ENCODE measurements at places on chromosomes 5 and 9.

DNA sequence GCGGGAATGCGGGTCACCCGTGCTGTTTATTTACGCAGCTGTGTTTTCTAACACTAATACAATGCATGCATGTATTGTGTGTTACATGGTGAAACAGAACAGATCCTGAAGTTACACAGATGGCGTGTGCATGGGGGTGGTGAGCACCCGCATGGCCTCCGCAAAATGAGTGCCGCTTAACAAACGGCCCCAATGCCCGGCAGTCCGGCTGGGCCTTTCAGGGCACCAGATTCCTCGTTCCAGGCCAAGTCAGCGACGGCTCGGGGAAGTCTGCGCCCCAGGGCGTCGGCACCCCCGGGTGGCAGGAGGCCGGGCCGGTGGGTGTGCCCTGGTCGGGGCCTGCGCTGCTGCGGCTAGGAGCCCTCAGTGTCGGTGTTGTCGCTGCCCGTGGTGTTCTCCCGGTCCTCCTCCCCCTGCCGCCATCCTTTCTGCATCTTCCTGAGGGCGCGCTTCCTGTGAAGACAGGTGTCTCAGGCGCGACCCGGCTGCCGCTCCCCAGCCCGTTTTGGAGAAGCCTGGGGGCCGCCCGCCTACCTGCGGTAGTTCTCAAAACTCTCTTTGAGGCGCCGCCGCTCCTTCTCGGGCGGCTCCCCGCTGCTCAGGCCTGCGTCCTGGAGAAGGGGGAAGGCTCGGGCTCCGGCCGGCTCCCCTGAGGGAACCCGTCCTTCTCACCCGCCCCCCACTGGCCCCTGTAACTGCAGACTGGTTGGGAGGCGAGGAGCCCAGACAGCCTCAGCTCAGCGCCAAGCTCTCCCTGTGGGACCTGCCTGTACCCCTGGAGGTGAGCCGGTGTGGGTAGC is 605 bp upstream of the DNLZ start:
- no peak for DNase-seq

DNA sequence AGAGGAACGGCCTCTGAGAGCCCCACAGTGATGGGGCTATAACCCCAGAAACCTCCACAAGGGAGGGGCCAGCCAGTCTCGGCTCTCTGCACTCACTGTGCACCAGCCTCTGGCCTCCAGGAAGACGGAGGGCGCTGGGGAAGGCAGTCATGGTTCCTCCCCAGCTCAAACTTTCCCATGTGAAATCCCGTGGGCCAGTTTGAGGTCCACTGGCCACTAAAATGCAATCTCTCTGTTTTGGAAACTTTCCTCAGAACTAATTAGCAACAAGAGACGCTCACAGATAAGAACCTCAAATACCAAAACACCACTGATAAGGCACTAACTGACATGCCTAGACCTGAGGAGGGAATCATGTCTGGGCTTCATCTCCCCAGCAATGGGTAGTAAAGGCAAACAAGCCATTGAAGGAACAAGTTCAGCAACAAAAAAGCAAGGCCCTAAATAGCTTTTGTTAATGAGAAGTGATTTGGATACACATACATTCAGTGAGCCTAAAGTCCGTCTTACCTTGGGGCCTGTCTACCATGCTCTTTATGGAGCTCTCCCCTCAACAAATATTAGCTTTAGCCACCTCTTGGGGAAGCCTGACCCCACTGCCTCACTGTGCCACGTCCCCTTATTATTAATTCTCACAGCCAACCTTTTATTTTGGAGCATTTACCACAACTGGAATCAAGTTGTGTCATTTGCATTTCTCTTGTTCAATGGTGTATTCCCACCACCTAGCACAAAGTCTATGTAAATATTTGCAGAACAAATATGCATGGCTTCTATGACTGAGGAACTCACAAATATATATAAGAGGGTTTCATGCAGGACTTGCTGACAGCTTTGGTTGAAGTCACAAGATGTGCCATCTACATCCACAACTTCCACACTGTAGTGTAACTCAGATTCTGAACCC is 56.1 kb upstream of the GLRX start:
- DNase-seq, result no peak

DNA sequence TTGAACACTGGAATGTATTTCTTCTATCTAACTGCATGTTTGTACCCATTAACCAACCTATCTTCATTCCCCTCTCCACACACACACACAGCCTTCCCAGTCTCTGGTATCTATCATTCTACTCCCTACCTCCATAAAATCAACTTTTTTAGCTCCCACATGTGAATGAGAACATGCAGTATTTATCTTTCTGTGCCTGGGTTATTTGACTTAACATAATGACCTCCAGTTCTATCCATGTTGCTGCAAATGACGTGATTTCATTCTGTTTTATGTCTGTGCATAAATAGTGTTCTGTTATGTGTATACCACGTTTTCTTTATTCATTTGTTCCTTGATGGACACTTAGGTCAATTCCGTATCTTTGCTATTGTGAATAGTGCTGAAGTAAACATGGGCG is 38.7 kb upstream of the CTSL start:
- DNase-seq, result no peak

- peak; percentile 41 for DNase-seq
These were observed 2.5 kb downstream of the ABCA2 start for GRCh38 chr9:137025517-137025966.

- DNase-seq, result no peak
These were observed 16.4 kb downstream of the C5orf63 start for GRCh38 chr5:127056896-127057295.

DNA sequence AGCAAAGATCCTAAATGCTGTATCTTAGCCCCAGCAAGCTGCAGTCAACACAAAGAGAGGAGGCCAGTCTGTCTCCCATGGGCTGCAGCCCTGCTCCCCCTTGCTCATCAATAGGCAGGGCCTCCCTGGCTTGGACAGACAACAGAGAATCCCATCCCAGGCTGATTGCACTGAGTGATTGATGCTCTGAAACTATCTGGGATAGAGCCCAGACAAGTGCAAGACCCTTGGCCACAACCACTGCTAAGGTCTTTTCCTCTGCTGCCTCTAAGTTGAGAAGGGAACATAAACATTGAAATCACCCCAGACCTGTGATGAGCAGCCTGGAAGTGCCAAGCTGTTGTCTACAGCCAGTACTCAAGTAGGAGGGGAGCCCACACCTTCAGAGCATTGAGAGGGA is 661.0 kb upstream of the CDH18 start:
- DNase-seq, result no peak

DNA sequence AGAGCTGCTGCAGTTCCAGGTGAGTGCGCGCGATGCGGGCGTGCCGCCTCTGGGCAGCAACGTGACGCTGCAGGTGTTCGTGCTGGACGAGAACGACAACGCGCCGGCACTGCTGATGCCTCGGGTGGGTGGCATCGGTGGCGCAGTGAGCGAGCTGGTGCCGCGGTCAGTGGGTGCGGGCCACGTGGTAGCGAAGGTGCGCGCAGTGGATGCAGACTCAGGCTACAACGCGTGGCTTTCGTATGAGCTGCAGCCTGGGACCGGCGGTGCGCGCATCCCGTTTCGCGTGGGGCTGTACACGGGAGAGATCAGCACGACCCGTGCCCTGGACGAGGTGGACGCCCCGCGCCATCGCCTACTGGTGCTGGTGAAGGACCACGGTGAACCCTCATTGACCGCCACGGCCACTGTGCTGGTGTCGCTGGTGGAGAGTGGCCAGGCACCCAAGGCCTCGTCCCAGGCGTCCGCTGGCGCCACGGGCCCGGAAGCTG is 2.0 kb downstream of the PCDHA3 start:
- DNase-seq, result no peak

GRCh38 chr9:71729816-71730526 is 38.3 kb downstream of the CEMIP2 start:
- DNase-seq, result no peak

DNA sequence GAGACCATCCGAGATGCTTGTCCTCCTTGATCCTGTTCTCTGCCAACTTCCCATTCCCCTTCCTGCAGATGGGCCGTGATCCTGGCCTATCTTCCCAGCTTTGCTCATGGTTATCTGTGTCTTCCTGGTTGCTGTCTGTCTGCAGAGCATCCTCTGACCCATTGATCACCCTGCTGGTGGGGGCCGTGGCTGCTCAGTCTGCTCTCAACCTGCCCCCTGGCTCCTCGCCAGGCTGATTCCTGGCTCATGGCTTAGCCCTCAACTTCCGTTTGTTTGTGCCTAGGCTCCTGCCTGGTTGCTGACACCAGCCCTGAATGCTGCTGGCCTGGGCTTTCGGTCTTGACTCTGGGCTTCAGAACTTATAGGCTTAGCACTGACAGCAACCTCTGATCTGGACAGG is 67.1 kb upstream of the SMIM15 start:
- DNase-seq, result no peak

DNA sequence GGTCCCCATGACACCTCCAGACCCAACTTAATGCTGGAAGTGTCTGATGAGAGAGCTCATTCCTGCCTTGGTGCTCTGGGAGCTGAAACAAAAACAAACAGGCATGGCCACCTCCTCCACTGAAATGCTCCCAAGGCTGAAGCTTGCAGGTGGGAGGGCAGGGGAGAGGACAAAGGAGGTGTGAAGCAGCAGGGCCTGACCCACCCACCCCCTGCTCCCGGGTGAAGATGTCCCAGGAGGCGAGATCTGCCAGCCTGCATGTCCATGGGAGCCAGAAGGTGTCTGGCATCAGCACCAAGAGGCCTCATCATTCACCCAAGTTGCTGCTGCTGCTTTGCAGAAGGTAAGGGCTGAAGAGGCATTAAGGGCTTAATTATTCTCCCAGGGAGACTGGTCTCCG is 4.2 kb upstream of the CCIN start:
- no peak for DNase-seq

- DNase-seq, result peak; percentile 36
These were observed 31.6 kb downstream of the DAP start for GRCh38 chr5:10729320-10730042.

DNA sequence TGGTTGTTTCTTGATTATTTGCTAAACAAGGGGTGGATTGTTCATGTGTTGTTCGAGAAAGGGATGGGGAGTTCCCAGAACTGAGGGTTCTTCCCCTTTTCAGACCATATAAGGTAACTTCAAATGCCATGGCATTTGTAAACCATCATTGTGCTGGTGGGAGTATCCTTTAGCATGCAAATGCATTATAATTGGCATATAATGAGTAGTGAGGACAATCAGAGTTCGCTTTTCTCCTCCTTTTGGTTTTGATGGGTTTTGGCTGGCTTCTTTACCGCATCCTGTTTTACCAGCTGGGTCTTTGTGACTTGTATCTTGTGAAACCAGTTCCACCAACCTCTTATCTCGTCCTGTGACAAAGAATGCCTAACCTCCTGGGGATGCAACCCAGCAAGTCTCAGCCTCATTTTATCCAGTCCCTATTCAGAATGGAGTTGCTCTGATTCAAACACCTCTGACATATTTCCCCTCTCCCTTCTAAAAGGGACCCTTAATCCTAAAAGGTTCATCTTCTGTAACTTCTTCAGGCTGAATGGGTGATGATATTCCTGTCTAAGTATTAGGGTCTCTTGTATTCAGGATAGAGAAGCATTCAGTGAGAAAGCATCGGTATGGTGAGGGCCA is 8.7 kb upstream of the FBN2 start:
- no peak for DNase-seq

- peak; percentile 26 for DNase-seq
These were observed 90.7 kb downstream of the LPAR1 start for GRCh38 chr9:110947491-110948044.

DNA sequence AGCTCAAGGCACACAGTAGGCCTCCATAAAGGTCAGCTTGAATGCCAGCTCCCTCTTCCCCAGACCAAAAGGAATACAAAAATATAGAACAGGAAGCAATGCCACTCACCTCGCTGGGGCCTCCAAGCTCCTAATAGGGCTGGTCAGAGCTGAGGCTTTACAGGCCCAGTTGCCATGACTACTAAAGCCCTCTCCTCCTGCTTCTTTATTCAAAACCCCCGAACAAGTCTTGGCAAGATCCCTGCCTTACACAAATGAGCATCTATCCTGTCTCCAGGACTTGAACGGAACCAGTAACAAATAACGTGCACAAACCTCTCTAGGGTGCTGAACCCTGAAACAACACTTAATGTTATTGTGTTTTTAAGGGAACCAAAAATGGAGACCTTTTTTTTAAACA is 136.3 kb downstream of the SIL1 start:
- DNase-seq, result no peak

GRCh38 chr9:2593744-2594143 is 27.8 kb upstream of the VLDLR start:
- no peak for DNase-seq

- peak; percentile 21 for DNase-seq
These were observed 21.3 kb upstream of the NDST1 start for GRCh38 chr5:150486402-150487198.

- no peak for DNase-seq
These were observed 65.2 kb downstream of the TMC1 start for GRCh38 chr9:72586388-72587130.

DNA sequence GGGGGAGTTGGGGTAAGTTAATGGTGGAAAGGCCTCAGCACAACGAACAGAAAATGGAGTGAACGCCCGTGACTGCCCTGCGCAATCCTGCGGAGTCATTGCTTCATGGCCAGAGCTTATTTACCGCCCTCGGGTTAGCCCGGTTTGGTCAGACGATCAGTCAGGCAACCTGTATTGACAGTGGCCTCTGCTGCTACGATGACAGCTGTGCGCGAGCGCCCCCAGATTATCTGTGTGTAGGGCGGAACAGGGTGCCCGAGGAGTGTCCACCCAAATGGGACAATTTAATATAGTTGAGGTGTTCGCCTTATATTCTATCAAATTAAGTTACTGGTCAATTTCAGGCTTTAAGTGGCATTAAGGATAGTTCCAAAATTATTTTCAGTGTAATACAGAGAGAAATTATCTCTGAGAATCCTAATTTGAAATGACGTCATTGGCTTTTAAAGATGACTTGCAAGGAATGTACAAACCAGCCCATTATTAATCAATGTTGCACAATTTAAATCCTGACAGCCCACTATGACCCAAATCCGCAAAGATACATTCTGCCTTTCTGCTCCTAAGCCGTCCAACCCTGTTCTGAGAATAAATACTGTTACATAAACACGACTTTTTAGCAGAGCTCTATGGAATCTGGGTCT is 879 bp upstream of the UBQLN1 start:
- no peak for DNase-seq

- no peak for DNase-seq
These were observed 199.6 kb downstream of the ERCC6L2 start for GRCh38 chr9:96075111-96075510.

- DNase-seq, result no peak
These were observed 82.7 kb upstream of the PCA3 start for GRCh38 chr9:76681556-76681955.

GRCh38 chr9:94014066-94014654 is 59.0 kb upstream of the BARX1 start:
- DNase-seq, result no peak

DNA sequence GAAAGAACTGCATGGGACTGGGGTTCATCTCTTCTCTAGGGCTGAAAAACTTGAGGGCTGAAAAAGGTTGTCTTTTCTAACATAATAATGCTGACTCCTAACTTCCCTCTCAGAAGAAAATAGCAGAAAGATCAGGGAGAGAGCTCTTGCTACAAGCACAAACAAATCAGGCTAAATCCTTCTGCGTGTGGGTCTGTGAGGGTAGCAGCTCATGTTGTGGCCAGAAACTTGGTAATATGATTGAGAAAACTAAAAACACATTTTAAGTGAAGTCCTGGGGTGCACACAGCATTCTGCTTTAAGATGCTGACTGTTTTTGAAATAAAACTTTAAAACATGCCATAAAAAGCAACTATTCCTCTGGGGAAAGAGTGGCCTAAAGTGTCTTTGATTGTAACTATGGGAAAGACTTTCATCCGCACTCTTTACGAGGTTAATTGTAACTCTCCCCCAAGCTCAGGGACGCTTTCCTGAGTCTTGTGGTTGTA is 56.7 kb downstream of the SAXO1 start:
- DNase-seq, result no peak

GRCh38 chr5:79005151-79005550 is 20.0 kb upstream of the ARSB start:
- no peak for DNase-seq
